ENCODE measurements at places on chromosomes 13 and 19.

DNA sequence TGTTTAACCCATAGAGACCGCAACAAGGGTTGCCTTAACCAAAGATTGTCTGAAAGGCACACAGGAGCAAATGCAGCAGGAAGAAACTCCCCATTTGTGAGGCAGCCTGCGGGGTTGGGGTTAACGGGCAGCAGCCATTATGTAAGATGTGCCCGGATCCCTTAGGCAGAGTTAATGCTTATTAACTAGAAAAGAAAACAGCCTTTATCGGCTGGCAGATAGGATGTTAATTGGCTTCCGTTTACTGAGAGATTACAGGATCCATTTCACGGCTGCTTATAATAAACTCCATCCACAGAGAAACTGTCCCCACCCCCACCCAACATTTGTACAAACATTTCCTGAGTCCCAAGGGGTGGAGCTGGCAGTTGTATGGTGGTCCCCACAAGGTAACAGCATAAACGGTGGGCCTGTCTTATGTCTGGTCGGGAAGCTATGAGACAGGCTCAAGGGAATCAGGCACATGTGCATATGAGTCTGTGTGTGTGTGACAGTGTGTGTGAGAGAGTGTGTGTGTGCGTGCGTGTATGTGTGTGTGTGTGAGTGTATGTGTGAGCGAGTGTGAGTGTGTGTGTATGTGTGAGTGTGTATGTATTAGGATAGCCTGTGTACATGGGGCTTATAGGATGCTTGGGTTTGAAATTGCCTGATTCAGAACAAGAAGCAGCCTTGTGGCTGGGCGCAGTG is 10.5 kb downstream of the SLC25A42 start:
- no peak for DNase-seq

DNA sequence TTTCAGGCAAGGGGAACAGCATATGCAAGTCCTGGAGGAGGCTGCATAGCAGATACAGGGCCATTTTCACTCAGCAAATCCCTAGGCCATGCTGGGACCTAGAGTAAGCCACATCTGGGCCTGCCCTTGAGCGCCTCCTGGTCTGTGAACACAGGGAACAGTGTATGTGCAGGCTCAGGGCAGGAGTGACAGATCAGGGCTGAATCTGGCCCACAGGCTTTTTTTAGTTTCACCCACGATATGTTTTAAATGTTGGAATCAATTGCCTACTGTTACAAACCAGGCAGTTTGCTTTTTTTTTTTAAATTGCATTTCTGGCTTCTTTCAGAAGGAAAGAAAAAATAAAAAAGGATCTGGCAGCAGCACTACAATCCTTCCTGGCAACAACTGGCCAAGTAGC is 1.5 kb upstream of the TMEM145 start:
- DNase-seq: no peak

GRCh38 chr19:2544576-2545415 is 68.9 kb downstream of the GADD45B start:
- DNase-seq: no peak

DNA sequence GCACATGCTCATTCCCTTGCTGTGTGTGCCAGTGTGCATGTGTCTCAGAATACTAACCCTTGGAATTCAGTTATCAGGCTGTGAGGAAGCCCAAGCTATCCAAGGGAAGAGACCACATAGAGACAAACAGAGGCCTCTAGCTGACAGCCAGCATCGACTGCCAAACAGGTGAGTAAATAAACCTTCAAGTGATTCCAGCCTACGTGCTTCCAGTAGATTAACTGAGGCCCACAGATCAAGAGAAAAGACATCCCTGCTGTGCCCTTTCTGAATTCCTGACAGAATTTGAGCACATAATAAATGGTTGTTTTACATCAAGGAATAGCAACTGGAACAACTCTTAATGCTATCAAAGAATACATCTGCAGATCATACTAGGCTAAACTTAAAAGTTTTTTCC is 17.5 kb downstream of the ZC3H13 start:
- no peak for DNase-seq

DNA sequence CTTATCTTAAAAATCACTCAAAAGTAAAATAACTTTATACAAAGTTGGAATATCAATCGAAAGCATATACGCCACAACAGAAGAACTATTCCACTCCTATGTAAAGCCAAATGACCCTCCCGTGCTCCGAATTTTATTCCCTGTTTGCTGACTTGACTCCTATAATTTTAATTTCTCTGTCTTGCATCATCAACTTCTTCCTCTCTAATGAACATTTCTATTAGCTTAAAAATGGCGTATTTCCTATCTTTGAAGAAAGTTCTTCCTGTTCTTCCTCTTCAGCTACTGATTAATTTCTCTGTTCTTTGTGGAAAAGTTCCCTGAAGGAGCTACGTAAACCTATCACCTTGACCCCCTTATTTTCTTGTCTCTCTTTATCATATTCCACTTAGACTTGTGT is 389.3 kb downstream of the LMO7 start:
- DNase-seq: no peak

- DNase-seq: no peak
Measured at GRCh38 chr13:57739089-57739488, 107.5 kb downstream of the PCDH17 start.

GRCh38 chr13:109647053-109647452 is 139.3 kb downstream of the IRS2 start:
- no peak for DNase-seq

DNA sequence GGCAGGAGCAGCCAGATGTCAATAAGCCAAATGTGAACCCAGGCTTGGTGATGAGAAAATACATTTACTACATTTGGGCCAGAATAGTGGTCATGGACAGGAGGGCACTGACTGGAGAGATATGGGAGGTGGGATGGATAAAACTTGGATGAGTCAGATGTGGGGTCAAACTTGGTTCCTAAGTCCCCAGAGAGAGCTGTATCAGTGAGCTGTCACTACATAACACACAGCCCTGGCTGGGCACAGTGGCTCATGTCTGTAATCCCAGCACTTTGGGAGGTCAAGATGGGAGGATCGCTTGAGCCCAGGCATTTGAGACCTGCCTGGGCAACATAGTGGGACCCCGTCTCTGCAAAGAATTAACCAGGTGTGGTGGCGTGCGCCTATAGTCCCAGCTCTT is 51.6 kb upstream of the EHD2 start:
- DNase-seq: no peak

GRCh38 chr13:45778882-45779281 is 72.7 kb downstream of the SIAH3 start:
- DNase-seq: no peak

DNA sequence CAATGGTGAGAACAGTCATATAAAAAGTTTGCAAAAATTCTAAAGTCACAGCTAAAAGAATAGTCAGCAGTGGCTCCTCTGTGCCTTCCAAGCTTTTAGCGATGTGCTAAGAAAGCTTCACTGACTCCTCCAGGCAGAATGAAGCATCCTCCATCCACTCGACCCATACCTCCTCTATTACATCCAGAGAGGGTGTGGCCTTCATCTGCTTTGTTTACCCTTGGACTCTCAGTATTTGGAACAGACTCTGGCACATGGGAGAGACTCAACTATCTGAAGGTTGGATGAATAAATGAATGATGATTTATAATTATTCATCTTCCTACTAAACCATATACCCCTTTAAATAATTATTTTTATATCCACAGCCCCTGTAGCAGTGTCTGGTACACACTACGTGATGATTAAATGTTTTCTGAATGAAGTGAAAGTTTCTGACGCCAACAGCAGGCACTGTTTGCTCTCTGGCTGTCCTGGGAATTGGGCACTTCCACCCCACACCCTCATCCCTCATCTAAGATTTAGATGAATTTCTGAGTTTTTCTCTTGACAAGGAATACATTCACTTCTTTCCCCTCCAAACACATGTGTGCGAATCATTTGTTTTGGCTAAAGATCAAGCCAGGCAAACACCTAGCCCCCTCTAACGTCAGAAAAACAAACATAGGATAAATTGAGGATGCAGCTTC is 93.9 kb downstream of the NUFIP1 start:
- DNase-seq: no peak

DNA sequence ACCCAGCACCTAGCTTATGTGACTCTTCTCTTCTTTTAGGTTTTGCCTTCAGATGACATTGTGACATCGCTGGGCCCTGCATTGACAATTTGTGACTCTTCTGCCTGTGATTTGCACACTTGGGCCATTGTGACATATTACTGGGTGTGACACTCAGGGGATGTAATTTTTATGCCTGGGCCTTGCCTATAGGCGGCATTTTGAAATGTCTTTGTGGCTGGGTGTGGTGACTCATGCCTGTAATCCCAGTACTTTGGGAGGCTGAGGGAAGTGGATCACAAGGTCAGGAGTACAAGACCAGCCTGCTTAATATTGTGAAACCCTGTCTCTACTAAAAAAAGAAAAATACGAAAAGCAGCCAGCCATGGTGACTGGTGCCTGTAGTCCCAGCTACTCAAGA is 28.4 kb upstream of the ZNF681 start:
- no peak for DNase-seq

DNA sequence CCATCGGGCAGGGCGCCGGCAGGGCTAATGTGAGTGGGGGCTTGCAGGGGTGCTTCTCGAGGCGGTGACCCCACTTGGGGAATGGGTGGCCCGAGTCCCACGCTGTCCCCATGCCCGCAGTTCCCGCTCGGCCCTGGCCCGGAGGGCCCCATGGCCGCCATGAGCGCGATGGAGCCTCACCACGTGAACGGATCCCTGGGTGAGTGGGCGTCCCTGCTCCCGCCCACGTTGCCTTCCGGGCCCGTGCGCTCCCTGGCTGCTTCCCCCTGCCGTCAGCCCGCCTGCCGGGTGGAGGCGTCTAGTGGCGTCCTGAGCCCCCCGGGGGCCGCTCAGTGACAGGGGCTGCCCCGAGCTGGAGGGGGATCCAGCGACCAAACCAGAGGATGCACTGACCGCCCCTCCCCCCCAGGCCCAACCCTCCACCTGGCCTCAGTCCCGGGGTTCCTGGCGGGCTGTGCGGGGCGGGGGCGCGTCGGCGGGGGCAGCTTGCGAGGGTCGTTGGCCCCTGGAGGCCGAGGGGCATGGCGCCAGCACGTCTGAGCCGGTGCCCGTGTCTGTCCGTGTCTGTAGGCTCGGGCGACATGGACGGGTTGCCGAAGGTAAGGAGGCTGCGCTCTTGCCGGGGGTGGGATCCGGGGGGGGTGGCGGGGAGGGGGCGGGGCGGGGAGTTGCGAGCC is 4.8 kb downstream of the ISYNA1 start:
- DNase-seq: no peak

DNA sequence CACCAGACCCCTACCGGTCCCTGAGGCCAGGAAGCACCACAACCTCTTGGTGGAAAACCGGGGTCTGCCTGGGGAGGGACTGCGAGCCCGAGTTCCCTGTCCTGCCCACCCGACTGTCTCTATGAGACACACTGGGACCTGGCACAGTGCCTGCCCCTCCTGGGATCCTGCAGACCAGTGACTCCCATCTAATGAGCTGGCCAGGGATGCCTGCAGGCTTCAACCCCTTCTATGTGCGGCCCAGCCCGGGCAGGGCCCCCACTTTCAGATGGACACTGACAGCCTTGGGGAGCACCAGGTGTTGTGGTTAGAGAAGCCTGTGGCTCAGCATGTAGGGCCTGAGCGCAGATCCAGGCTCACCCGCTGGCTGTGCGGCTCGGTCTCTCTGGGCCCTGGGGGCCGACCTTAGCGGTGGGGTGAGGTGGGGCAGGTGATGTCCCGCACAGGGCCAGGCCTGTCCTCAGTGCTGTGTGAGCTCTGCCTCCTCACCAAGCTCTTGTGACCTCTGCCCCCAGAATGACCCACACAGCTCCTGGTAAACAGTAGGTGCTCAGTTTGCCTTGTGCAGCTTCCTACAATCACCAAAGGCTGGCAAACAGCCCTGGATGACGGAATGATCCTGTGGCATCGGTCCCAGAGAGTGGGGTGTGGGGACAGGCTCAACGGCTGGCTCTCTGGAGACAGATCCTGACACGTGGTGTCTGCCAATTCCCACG is 17.9 kb upstream of the CACTIN start:
- no peak for DNase-seq

Measured in NT2/D1 (cell line).